ENCODE measurements at places on chromosomes 1 and 21.

DNA sequence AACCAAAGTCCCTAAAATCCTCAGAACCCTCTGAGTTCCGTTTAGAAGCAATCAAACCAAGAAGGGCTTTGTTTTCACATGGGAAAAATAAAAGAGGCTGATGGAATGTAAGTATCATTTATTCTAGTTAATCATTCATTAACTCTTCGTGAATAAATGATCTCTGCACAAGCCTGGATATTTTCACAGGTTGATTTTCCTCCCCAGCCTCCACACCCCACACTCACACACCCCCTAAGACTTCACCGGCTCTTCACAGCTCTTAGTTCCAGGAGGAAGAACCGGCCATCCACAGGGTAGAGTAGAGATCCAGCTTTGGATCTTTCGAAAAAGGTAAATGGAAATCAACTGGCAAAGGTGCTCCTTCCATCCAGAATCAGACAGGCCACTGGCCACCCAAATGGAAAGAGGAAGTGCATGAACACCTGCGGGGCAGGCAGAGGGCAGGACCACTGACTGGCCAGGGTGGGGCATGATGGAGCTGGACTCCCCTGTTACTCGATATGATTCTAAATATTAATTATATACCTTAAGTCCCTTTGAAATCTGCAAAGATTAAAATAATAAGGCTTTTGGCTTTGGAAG is 10.0 kb downstream of the C1orf198 start:
- DNase-seq = no peak

- DNase-seq = no peak
These were observed 74.7 kb downstream of the RAP1GAP start for GRCh38 chr1:21594501-21594900.

DNA sequence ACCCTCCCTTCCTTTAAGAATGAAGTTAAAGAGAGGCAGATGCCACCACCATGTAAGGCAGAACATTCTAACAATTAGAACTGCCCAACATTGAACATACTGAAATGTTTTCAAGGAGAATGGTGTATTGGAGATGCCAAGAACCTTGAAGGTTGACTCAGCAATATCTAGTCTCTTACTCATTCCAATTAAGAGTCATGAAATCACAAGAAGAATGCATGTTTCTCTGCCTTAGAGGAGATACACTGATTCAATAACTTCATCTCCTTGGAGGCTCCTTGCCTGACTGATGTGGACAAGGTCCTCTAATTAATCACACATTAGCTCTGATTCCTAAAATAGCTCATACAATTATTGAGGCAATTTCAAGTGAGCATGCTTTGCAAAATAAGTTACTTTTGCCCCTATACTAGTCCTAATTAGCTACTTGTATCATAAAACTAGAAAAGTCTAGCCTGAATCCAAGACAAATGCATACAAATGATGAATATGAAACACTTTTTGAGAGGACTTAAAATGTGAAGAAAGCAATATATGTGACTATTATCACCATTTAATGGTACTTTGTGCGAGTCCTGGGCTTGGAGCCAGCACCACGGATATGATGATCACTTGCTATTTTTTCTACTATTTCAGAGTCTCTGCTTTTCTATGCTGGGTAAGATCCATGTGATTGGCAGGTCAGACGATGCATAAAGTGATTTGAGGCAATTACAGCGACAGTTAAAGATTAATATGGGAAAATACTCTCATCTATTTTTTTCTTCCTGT is 114.5 kb downstream of the DSCAM start:
- DNase-seq = no peak

- no peak for DNase-seq
These were observed 21.6 kb upstream of the C1orf159 start for GRCh38 chr1:1137256-1138045.

- DNase-seq = no peak
These were observed 8.9 kb downstream of the ZBTB7B start for GRCh38 chr1:155011437-155012025.

GRCh38 chr1:150810958-150811659 is 3.0 kb upstream of the CTSK start:
- no peak for DNase-seq

DNA sequence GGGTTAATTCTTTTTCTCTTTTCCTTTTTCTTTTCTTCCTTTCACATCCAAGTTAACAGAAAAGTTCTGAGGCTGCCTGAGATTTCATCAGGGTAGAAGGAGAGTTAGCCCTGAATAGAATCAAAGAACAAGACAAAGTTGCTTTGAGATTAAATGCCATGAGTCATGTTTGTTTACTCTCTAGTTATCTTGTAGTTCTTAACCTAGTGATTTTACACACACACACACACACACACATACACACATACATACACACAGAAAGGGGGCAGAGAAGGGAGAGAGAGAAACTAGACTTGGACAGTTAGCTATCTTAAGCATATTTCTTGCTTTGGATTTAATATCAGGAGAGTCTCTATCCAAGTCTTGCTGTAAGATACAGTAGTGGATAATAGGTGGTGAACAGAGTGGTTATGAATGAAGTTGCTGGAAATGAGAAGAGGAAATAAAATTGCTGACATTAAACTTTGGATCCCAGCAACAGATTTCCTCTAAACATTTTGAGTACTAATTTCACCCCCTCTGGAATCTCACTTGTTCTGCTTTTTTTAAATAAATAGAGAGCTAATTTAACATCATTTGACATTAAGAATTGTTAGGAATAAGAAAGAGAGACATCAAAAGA is 19.9 kb downstream of the PLA2G4A start:
- no peak for DNase-seq

- no peak for DNase-seq
These were observed 349.6 kb downstream of the DISC1 start for GRCh38 chr1:231976231-231976630.

- DNase-seq = no peak
These were observed 84.3 kb downstream of the PIK3CD start for GRCh38 chr1:9735800-9736199.

GRCh38 chr1:219324629-219325367 is 151.1 kb downstream of the LYPLAL1 start:
- DNase-seq = no peak

DNA sequence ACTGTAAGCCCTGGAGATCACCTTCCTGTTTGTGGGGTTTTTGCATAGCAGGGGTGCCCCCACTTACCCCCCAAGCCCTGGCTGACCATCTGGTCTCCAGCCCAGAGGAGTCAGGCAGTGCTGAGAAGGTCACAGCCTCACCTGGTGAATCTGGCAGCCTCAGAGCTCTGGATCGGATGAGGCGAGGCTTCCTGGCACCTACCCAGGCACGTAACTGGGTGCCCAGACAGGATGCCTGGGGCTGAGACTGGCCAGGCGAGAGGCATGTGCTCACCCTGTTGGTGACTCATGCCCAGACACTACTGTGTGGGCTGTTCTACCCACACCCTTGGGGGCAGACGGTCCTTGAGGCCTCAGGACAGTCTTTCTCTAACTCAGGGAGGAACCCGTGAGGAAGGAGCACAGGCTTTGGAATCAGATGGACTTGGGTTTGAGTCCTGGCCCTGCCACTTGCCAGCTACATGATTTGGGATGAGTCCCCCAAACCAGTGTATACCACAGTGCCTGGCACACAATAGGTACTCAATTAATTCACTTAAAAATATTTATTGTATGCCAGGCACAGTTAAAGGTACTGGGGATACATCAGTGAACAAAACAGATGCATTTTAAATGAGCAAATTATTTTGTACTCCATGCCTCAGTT is 15.1 kb upstream of the PADI3 start:
- no peak for DNase-seq

GRCh38 chr1:236164273-236164672 is 21.9 kb downstream of the GPR137B start:
- no peak for DNase-seq

DNA sequence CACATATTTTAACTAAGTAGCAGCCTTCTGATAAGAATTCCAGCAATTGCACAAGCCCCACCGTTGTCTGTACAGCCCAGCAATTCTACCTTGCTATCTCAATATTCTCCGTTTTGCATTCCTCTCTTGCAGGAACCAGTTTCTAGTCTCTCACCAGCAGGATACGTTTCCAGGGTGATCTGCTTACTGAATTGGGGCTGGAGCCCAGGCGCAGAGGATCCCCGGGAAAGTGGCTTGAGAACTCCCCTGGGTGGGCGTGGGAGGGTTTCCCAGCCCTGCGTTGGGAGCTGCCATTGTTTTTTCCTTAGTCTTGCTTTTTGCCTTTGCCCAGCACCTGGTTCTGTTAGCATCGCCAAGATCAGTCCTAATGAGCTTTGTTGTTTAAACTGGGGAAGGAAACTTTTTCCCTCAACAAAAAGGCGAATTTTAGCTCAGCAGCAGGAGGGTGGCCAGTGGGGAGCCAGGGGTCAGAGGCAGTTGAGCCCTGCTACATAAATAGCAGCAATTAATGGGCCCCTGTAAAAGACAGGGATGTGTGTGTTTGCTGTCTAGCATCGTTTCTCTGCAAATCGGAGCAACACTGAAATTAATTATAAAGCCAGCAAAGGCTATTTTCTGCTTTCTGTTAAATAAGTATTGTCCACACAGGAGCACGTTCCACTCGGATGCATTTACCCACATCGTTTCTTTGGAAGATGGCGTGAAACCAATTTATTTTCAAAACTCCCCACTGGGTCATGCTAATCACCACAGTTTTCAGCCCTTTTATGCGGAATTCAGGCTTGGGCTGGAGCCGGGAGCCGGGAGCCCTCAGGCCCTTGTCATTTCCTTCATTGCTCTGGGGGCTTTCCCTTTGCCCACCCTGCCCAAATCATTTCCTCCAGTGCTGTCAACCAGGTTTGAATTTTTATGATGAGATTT is 36.6 kb downstream of the HUNK start:
- no peak for DNase-seq

DNA sequence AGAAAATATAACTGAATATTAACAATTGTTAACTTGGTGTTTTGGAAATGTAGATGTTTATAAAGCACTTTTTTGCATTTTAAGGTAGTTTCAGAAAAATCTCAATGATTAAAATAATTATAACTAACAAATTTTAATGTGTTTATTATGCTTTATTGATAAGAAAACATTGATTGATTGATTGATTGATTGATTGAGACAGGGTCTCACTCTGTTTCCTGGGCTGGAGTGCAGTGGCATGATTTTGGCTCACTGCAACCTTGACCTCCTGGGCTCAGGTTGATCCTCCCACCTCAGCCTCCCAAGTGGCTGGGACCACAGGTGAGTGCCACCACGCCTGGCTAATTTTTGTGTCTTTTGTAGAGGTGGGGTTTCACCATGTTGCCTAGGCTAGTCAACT is 93.7 kb upstream of the QSOX1 start:
- no peak for DNase-seq

GRCh38 chr1:18945401-18945849 is 11.1 kb downstream of the IFFO2 start:
- no peak for DNase-seq
